ENCODE measurements at places on chromosomes 3 and 15.

DNA sequence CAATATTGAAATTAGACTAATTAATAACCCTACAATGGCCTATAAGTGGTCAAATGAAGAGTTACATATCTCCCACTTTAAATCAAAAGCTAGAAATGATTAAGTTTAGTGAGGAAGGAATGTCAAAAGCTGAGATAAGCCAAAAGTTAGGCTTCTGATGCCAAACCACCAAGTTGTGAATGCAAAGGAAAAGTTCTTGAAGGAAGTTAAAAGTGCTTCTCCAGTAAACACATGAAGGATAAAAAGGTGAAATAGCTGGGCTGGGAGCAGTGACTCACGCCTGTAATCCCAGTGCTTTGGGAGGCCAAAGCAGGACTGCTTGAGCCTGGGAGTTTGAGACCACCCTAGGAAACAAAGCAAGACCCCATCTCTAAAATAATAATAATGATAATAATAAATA lies 46.9 kb upstream of the DCUN1D1 start:
- no peak for DNase-seq

- DNase-seq: no peak
These were observed 64.1 kb downstream of the BTD start for GRCh38 chr3:15665510-15666150.

DNA sequence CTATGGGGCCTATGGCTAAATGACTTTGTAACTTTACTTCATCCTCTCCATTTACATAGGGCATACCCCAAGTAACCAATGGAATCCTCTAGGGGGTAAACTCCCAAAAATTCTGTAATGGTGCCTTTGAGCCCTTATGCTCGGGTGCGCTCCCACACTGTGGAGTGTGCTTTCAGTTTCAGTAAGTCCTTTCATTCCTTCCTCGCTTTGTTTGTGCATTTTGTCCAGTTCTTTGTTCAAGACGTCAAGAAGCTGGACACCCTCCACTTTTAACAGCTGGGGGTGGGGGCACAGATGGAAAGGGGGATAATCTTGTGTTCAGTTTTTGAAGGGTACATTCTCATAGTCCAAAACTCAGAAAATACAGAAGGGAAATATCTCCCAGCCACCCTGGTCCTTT lies 84.4 kb upstream of the C2CD4B start:
- DNase-seq: no peak

DNA sequence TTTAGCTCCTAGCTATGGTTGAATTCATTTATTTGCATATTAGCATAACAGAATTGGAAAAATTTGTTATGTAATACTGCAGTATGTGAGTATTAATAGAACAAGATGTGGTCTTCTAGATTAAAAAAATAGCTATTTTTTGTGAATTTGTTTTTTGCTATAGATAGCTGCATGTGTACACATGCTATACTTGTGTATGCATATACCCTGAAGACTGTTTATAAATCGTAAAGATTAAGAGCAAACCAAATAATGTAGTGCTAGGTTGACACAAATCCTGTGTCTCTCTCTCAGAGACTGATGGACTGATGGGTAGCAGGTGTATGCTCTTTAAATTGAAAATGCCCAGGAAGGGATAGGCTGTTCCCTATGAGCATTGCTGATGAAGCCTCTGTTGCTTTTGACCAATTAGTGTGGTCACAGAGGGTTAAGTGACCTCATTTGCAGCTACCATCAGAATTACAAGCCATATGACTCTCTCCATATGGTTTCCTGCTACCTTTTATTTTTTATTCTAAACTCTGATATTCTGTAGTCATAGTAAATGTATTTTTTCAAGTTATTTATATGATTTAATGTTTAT lies 9.0 kb downstream of the PLCL2 start:
- DNase-seq: no peak

GRCh38 chr15:40471808-40472150 lies 995 bp downstream of the CHST14 start:
- DNase-seq: no peak

DNA sequence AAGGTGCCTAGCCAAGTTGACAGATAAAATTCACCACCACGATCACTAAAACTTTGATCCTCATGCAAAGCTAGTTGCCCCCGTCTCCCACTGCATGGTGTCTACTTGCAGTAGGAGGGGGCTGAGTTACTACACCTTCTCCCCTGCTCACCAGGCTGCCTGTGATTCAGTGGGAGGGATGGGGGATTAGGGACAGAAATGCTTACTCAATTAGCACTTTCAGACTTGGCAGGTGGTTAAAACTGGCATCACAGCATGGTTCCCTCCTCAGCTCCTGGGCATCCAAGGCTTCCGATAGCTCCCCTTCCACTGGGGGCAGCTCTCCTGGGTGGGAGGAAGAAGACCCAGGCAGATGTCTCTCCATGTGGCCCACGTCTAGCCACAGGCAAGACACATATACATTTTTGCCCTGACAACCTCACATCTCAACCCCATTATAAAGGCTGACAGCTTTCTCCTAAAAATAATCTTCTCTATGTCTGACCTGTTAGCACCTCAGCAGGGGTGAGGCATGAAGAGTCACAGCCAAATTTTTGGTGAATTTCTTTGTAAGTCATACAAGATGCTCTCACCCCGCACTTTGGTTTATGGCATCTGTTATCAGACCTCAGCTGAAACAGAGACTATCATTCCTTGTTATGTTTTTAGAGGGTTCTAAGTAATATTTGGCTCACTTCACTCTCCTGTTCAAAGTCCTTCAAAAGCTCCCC lies 369.0 kb downstream of the SV2B start:
- no peak for DNase-seq

- DNase-seq: no peak
These were observed 11.6 kb upstream of the PIK3CB start for GRCh38 chr3:138846262-138846791.

DNA sequence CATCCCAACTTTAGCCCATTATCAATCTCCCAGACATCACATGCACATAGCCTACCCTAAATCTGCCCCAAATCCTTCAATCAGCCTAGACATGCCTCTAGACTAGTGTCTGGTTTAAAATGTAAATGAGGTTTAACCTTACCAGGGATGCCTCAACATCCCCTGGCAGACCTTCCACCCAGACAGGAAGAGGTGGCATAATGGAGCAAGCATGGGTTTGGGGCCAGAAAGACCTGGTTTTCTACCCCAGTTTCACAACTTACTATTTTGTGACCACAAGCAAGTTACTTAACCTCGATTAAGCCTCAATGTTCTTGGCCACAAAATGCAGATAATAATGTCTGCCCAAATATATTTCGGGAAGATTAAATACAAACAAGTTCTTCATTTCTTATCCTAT lies 28.3 kb upstream of the THBS1 start:
- no peak for DNase-seq

GRCh38 chr3:183490211-183490601 lies 61.8 kb upstream of the MCF2L2 start:
- DNase-seq: no peak

DNA sequence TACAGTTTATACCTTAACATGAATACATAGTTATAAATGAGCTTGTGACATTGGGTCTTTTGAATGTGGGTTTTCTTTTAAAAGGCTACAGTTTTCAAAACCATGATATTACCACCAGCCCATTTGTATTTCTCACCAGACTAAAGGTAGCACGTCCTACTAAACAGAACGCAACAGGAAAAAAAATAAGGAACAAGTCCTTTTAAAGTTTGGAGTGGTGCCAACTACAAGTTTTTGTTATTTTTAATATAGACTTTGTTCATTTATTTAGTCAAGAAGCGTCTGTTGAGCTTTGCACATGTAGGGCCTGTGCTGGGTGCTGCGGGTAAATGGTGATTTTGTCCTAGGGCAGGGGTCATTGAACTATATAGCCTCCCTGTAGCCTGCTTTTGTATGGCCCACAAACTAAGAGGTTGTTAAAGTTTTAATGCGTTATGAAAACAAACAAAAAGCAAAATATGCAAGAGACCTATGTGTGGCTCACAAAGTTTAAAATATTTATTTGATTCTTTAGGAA lies 164.4 kb downstream of the GHSR start:
- no peak for DNase-seq

DNA sequence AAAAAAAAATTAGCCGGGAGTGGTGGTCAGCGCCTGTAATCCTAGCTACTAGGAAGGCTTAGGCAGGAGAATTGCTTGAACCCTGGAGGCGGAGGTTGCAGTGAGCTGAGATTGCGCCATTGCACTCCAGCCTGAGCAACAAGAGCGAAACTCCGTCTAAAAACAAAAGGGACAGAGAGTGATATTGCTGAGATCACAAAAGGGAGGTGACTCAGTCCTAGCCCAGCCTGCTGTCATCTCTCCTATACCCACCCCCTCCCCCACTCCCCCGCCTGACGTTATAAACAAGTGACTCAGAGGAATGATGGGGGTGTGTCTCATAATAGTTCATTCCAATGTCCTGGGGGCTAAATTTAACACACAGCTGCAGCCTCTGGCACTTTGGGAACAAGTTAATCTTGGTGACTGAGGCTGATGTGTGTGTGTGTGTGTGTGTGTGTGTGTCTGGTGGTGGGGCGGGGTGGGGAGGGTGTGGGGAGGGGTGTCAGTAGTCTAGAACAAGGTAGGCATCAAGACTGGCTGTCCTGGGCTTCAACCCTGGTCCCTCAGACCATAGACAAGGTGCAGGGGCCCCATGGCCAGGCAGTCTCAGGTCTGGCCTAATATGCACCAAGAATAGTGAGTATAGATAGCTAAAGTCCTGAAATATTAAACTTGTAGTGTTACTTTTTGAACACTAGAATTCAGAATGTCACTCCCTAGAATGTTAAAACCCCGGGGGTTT lies 1.3 kb upstream of the KLHL40 start:
- DNase-seq: no peak

DNA sequence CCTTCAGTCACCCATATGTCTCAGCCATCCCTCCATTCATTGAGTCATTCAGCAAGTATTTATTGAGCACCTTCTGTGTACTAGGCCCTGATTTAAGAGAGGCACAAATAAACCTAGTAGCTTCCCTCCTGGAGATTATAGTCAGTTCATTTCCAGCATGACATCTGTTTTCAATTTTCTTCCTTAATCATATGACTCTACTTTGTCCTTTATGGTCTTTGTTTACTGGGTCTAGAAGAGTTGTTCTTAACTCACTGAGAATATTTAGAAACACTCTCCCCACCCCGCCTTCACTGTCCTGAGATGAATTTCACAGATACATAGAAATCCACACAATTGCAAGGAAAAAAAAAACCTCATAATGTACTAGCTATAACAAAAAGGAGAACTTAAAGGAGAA lies 44.8 kb upstream of the ADAMTS9 start:
- DNase-seq: no peak

GRCh38 chr3:161104561-161105551 lies at the start of gene B3GALNT1:
Gene B3GALNT1 (minus strand): TSS chr3:161105349. CDS start chr3:161086754, 18,595 bp downstream.
- peak; percentile 79 for DNase-seq

- DNase-seq: no peak
These were observed 24.4 kb upstream of the PLSCR2 start for GRCh38 chr3:146493761-146494160.
